ENCODE measurements at places on chromosomes 1 and 21.

- no peak for DNase-seq
Measured at GRCh38 chr1:208475951-208476845, 232.0 kb upstream of the PLXNA2 start.

GRCh38 chr1:167862432-167863076 lies 51.4 kb downstream of the ADCY10 start:
- no peak for DNase-seq

- no peak for DNase-seq
Measured at GRCh38 chr1:20389571-20389970, 96.4 kb downstream of the CAMK2N1 start.

- no peak for DNase-seq
Measured at GRCh38 chr1:210687582-210688279, 359.0 kb downstream of the HHAT start.

DNA sequence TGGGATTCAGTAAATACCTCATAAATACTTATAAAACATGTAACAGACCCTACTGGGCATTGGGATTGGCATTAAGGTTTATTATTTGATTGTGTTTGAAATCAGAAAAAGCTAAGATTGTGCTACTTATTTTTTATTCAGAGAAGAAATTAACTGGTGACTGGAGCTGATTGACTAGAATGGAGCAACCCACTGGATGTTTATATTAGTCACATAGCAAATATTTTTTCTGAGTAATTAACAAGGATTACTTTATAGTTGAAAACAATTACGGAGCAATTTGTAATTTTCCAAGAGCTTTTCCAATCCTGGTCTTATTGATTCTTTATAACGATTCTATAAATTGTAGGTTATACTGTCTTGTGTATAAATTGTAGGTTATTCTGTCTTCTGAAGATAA lies 208.7 kb downstream of the HLX start:
- DNase-seq = no peak

DNA sequence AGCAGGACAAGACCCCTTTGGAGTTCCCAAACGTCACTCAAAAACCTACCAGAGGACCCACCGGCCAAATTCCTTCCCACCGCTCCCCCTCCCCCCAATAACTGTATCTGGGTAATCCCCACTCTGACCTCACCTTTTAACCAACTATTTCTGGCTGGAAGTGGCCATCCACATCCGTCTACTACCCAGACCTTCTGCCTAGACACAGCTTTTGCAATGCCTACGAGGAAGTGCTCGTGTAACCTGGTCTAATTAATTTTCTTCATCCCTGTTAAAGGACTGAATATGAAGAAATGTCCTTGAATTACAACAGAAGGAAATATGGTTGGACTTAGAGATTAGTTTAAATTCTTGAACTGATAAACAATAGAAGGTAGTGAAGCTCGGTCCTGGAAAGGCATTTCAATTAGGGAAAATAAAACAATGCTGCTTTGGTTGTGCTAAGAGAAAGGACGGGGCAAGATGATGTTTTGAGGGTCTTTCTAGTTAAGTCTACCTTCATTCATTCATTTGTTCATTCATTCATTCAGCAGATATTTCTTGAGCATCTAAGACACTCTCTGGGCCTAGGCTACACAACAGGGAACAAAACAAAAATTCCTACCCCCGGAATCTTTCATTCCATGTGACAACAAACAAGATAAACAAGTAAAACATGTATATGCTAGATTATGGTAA lies 18.8 kb downstream of the AVPR1B start:
- no peak for DNase-seq

DNA sequence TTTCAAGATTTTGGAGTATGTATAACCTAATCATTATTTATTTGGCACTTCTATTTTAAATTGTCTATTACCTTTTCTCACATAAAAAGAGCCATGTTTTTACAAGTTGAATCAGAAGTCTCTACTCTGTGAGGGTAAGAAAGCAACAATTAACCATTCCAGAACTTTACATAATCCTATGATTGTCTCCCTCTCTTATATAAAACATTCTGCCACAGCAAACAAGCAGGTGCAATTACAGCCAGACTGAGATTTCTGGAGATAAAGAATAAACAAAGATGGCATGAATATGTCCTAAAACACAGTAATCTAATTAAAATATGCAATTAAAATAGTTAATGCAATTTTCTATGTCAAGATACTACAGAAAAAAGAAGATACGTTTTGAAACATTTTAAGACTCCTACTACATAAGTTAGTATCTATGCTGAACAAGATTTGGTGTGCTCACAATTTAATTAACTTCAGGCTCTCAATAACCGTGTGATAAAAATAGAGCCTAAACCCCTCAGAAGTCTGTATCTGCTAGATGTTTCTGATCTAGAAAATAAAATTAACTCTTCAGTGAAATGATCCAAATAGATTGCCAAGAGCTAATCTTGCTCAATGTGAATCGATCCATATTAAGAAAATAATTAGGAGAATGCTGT lies 13.7 kb upstream of the TMPRSS15 start:
- DNase-seq = no peak

DNA sequence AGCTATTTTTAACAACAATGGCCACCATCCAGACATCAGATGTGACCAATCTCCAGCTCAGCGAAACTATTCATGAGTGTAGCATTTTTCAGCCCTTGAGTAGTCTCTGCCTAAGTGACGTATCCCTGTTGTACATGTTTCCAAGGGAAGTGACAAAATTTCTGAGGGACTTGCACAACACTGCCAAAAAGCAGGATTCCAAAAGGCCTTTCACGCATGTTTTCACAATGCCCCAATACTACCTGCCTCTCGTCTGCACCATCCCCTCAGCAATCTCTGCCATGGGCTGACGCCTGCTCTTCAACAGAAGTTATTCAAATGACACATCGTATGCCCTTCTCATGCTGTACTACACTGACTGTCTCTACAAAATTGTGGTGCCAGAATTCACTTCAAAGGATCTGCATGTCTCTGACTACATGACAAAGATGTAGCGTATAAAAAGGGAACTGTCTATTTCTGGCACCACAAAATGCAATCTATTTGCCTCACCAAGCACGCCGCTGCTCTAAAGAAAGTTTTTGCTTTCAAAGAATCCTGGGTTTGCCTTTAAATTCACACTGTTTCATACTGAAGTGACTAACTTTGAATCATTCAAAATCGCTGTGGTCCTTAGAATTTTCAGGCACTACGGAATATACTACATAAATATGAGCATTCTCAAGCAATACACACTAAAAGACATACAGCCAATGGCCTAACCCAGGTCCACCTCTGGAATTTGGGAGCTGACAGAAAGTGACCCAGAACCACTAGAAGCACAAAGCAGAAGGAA lies 32.9 kb downstream of the JAK1 start:
- DNase-seq = no peak

GRCh38 chr1:82152356-82153271 lies 351.9 kb downstream of the ADGRL2 start:
- no peak for DNase-seq

DNA sequence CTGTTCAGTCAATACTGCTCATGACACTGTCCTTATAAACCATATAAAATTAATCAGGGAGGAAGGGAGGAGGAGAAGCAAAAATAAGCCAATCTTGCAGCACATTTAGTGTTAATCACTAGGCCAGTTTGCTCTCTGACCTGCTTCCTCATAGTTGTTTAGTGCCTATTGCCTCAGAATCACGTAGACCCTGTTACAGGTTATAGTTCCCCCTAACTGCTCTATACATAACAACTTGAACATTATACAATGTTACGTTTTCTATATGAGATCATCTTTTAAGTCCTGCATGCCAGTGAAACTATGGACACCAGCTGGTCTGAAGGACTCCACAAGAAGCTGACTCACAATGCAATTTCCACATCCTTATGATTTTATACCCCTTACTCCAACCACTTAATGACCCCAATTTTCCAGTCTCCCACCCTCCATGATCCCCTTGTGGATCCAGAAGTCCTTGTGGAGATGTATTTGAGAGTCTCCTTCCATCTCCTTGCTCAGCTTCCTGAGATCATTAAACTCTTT lies 34.9 kb upstream of the TACSTD2 start:
- no peak for DNase-seq

GRCh38 chr1:225484657-225485214 lies 56.9 kb upstream of the LBR start:
- DNase-seq = no peak

- no peak for DNase-seq
Measured at GRCh38 chr1:163875200-163875926, 553.6 kb downstream of the NUF2 start.

DNA sequence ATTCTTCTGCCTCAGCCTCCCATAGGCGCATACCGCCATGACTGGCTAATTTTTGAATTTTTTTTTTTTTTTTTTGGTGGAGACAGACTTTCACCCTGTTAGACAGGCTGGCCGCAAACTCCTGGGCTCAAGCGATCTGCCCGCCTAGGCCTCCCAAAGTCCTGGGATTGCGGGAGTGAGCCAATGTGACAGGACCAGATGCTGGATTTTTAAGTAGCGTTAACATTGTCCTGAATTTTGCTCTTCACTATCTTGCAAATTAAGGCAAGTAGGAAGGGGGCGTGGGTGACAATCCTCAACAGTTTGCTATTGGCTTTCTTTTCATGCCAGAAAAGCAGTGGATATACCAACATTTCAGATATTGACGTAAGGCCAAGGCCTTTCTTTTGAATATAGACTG lies 49.7 kb upstream of the TSNAX start:
- no peak for DNase-seq

- peak; percentile 1 for DNase-seq
Measured at GRCh38 chr1:51175278-51175677, 60.8 kb upstream of the RNF11 start.

All from CD4-positive, alpha-beta T cell treated with Interleukin-12 subunit alpha and Interleukin-12 subunit beta, for 1 hour (primary cell).